ENCODE measurements at places on chromosomes 4 and X.

GRCh38 chr4:1384675-1385372 lies 21.4 kb downstream of the NKX1-1 start:
- DNase-seq, result no peak

DNA sequence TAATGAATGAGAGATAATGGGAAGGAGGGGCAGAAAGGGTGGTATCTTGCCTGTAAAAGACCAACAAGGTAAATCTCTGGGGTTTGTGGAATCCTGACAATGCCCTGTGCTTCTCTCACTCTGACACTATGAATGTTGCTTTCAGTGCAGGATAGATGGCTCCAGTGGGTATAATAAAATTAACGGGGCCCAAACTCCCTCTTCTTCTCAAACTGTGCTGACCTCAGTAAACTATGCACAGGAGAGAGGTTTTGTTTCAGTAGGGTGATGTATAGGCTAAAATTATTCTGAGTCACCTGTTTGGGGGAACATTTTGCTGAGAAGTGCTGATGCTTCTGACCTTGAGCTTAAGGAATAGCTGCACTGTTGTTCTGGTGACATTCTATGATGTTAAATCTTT lies 82.6 kb downstream of the TSPAN7 start:
- no peak for DNase-seq

GRCh38 chr4:156419080-156419685 lies 465.5 kb upstream of the CTSO start:
- no peak for DNase-seq

- no peak for DNase-seq
Measured at GRCh38 chr4:163544407-163545038, 50.0 kb downstream of the TMA16 start.

- DNase-seq, result no peak
Measured at GRCh38 chr4:126778348-126778747, 854.4 kb upstream of the INTU start.

DNA sequence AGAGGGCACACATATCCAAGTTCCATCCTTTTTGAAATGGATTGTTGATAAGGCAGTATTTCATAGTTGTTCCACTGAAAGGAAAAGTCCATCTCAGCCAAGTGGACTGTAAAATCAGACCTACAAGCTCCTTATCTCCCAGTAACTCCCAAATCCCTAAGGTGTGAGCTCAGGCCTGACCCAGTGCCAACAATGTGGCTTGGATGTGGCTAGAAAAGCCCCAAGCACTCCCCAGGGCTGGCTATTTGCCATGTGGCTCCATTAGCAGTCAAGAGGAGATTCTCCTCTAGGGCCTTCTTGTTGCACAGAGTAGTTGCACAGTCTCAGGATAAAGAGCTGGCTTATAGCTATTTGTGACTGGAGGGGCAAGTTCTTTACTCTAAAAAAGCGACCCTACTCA lies 25.0 kb upstream of the DGKK start:
- no peak for DNase-seq

GRCh38 chr4:28179126-28179525 lies 1318.5 kb downstream of the STIM2 start:
- DNase-seq, result no peak

DNA sequence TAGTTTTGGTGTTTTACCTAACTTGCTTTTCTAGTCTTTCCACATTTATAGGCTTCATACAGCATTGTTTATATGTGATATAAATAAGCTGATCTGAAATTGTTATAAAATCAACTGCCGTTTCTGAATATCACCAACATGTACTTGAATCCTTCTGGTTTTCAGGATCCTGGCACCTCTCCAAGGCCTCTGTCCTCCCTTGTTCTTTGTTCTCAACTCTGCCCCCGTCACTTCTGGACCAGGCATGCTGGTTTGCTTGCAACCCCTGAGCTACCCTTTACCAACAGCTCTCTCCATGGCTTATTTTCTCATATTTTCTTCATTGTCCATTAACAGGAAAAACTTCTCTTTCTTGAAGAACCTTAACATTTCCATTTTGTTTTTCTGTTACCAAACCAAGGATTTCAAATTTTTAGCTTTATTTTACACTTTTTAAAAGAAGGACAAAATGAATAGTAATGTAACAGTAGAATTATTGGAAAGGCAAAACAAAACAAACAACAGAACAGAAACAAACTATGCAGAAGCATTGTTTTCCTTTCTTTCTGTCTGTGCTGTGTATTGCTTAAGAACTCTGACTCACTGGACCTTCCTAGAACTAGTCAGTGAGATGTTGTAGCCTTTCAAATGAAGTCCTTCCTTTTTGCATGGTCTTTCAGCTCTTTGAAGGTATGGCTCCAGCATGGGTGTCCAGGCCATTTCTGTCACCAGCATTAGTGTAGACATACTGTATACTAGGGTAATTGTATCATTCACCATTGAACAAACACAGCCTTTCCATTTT lies 44.8 kb downstream of the BANK1 start:
- no peak for DNase-seq

- DNase-seq, result no peak
Measured at GRCh38 chr4:56288663-56289062, 98.6 kb downstream of the AASDH start.

DNA sequence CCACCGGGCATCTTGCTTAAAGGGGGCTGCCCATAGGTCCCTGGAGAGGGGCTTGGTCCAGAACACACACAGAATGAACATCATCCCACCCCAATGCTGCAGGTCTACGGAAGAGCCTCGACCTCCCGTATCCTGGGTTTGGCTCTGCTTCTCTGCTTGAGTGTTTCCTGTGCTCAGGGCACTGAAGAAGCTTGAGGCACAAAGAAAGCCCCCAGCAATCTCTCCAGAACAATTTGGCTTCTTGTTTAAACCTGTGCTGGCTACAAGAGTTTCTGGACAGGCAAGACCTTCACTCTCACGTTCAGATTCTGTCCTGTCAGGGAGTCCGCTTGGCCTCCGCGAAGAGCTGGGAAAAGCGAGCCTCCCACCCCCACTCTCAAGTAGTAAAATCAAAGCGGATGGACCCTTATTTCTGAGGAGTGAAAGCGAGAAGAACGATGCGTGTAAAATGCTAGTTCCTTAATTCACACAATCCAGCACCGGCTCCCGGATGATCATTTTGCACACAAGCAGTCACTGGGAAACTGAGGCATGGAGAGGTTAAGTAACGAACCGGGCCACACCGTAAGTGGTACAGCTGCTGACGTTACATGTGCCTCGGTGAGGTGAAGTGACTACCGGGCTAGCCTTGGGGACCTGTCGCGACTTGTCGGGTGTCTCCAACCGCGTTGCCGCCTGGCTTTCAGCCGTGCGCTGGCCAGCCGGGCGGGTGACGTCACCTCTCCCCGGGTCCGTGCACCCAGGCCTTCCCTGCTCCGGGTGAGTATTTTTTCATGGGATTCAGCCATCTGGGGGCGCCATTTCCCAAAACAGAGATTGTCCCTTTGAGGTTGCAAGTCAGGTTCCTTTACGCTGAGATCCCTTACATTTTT lies 3.1 kb upstream of the SFRP2 start:
- DNase-seq, result no peak

GRCh38 chr4:93788712-93789111 lies 39.8 kb upstream of the ATOH1 start:
- DNase-seq, result no peak

GRCh38 chr4:71634364-71634763 lies 149.5 kb downstream of the GC start:
- no peak for DNase-seq

DNA sequence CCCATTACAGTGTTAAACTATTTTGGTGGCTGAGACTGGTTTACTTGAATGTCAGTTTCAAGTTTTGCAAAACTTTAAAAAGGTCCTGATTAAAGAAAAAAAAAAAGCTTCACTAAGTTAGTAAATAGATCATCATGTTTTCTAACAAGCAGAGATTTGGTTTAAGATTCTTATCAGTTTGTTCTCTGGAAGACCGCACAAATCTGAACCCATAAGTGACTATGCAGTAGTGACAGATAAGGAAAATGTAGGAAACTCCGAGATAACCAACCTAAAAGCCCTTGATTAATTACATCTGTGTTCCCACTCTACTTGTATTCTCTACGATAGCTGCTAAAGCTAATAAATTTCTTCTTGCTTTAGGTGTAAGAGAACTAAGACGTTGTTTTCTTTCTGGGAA lies 1799.8 kb upstream of the ADGRL3 start:
- DNase-seq, result no peak

DNA sequence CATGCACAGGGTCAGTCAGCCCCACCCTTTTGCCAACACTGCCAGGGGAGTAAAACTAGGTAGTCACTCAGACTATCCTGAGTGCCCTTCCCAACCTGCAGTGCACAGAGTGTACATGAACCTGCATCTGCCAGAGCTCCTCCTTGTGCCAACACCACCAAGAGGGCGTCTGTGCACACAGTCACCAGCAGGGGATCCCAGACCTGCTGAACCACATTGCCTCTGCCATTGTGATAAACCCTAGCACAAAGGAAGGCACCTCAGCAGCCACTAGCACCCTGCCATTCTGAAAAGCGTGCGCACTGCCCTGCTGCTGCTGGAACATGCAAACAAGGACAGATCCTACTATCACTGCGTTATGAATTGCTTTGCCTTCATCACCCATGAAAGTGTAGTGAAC lies 247.8 kb upstream of the POU3F4 start:
- no peak for DNase-seq

DNA sequence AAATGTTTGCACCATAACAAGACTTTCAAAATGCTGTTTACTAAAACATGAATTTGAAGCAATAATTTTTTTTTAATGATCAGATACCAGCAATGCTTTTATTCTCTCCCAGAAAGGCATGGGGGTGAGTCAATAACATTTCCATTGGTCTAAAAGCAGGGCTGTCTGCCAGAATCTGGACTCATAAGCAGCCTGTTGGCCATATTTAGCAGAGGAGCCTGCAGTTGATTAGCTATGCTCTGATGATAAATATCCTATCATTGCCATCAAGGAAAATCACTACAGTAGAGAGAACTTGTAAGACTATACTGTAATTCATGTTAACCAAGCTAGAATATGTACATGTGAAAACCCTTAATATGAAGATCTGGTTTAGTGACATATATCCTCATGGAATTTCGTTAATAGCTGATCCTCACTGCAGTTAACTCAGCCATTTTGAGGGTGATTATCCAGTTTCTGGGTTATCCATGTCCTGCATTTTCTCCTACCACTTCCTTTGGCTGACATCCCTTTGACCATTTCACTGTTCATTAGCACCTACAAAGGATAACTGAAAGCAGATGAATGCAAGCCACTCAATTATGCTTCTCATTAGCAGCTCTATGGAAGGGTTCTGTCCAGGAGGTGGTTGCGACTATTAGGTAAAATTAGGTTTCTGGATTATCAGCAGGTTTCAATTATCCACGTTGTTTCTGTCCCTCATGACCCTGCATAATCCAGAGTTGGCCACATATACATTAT lies 72.9 kb upstream of the DIAPH2 start:
- DNase-seq, result no peak

- DNase-seq, result no peak
Measured at GRCh38 chr4:172048666-172049065, 235.5 kb downstream of the GALNTL6 start.

GRCh38 chr4:13329963-13330362 lies 154.2 kb downstream of the RAB28 start:
- DNase-seq, result no peak

DNA sequence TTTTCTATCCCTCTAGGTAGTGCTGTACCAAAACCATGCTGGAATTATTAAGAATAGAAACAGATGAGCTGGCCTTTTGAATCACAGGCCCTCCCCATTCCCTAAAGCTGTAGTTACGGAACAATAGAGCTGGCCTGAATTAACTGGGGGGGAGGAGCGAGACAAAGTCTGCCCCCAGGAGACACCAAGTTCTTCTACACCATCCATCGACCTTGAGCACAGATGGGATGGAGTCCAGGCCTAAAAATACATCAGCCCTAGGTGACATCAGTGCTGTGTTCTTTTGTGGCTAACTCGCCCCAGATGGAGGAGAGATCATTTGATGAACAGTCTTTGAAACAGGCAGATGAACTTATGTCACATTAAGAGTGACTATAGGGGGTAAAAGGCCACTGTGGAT lies 49.6 kb downstream of the LHFPL1 start:
- no peak for DNase-seq

DNA sequence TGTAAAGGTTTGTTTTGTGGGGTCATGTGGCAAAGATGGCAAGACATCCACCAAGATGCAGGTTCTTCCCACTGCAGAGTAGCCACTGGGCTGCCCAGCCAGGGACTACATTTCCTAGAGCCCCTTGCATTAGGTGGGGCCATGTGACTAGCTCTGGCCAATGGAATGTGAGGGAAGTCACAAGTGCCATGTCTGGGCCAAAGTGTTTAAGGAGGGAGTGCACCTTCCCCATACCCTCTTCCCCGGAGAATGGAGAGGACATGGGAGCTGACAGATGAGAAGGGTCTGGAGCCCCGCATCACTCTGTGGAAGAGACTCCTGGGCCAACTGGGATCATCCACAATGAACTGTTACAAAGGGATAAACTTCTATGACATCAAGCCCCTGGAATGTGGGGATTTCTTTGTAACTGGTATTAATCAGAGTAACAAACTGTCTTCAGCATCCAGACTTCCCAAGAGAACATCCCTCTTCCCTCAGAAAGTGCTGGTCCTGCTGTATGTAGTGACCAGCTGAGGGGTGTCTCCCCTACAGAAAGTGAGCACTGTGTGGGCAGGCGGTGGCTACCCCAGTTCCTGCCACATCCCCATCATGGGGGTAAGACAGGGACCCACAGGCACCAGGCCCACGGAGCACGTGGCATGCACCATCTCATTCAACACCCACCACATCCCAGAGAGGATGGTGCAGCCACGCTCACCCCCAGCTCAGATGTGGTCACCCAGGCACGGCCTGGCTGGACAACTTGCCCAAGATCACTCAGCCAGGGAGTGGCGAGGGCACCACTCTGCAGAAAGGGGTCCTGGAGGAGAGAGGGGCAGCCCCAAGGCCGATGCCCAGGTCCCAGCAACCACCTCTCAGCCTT lies 10.9 kb downstream of the PPP2R2C start:
- no peak for DNase-seq

- no peak for DNase-seq
Measured at GRCh38 chrX:2261831-2262667, 238.7 kb downstream of the DHRSX start.

GRCh38 chr4:124529131-124529530 lies 183.4 kb downstream of the ANKRD50 start:
- no peak for DNase-seq

DNA sequence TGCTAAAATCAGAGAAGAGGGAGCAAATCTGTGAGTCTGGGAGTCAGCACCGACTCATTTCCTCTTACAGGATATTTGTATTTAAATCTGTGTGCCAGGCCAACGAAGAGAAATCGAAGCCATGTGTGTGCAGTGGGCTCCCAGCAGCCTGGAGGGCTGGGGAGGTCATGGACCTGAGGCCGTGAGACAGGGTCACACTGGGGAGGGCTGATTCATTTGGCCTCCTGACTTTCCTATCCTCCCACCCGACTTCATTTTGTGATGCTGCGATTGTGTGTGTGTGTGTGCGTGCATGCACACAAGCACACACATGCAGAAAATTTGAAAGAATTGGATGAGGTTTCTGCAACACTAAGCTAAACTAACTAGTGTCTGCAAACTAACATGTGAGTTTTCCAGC lies 48.7 kb upstream of the STX18 start:
- no peak for DNase-seq

DNA sequence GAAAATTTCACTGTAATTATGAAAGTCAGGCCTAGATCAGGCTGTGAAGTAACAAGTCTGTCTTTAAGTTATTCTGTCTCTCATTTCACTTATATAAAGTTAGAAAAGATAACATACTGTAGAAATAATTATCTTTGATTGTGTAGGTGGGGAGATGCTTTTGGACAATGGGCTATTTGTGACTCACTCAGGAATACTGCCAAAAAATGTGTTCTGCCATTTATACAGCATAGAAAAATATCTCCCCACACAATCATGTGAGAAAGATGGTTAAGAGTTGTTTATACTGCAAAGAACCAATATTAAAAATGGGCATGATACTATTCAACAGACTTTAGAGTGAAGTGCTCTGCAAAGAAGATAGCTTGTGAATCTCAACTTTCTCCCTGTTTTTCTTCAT lies 95.0 kb upstream of the GABRA2 start:
- no peak for DNase-seq

All from iPS DF 19.7 (cell line).